Mucosa of gallbladder (tissue), 1 donor: ENCODE measurements at places on chromosomes 2 and 18. TPM values are rescaled to one million over a fixed set of nuclear protein-coding genes. Genes with fewer than 3 reads are reported as not detected.

Gene RSAD2
- total RNA-seq: 1.3 TPM

Gene RPRM
- not detected for total RNA-seq

Gene GRHL1
- 7.2 TPM for total RNA-seq

Gene TOGARAM2
- 3.5 TPM for total RNA-seq

Gene PNO1
- 8.0 TPM for total RNA-seq

Gene SCN3A
- total RNA-seq: 0.43 TPM

Gene NAT8
- total RNA-seq: 2.4 TPM

Gene NT5C1B
- total RNA-seq: not detected

Gene SP140
- 4.2 TPM for total RNA-seq
